Smooth muscle cell of the pulmonary artery (primary cell): ENCODE measurements at places on chromosomes 4 and X. TPM values are rescaled to one million over a fixed set of nuclear protein-coding genes. Genes with fewer than 3 reads are reported as not detected.

SYTL4 gene
- 3.9 and 4.1 TPM in 2 replicates for total RNA-seq

NAA10 gene
- total RNA-seq: 41.8 and 55.3 TPM in 2 replicates

GYG2 gene
- total RNA-seq: 0.86 and 1.6 TPM in 2 replicates

ATOH1 gene
- not detected in 2 replicates for total RNA-seq

DHRSX gene
- total RNA-seq: 24.8 and 31.4 TPM in 2 replicates

P2RY8 gene
- total RNA-seq: not detected in 2 replicates
